ENCODE measurements at places on chromosomes 13 and 19.

- no peak for DNase-seq
Observed at GRCh38 chr13:73960474-73960873, 173.7 kb downstream of the KLF12 start.

GRCh38 chr13:111531505-111531904, 211.1 kb downstream of the TEX29 start:
- DNase-seq, result no peak

- DNase-seq, result peak; percentile 25
Observed at GRCh38 chr13:25732111-25732865, 319.5 kb downstream of the SHISA2 start.

- no peak for DNase-seq
Observed at GRCh38 chr13:46172531-46172991, 9.4 kb downstream of the LCP1 start.

Data from kidney epithelial cell (primary cell).